ENCODE measurements at places on chromosomes 3 and 15.

DNA sequence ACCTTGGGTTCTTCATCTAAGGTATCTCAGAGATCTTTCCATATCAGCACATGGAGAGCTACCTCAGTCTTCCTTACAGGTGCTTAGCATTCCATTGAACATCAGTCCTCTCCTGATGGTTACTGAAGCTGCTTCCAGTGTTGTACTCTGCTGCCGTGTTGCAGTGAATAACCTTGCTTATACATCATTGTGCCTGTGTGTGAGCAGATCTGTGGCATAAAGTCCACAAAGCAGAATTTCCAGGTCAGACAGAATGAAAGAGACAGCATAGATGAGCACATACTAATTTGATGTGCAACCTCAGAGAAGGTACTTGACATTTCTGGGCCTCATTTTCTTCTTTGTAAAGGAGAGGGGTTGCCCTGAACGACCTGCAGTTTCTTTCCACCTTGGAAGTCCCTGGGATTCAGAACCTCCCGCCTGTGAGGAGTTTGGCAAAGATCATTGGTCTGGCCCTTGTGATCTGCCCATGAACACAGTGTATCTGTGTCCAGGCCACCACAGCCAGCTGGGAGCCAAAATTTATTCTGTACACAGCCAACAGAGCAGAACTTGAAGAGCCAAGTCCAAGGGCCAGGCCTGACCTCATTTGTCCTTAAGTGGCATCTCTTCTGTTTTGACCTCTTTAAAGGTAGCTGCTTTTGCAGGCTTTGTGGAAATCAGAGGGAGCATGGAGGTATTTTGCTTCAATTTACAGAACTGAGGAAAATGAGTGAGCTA lies 57.2 kb upstream of the SLC7A14 start:
- no peak for DNase-seq

DNA sequence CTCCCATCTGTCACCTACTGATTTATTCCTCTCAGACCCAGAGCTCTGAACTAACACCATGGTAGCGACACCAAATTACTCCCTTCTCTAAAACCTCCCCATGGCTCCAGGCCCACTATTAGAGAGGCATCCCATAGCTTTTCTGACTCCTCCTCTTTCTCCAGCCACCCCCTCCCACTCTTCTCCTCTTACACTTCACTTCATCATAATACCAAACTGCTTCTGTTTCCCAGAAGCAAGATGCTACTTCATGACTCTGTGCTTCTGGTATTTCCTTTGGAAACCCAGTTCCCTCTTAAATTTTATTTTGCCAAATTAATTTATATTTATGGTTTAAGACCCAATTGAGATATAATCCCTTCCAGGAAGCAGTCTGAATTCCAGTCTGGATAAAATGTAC lies 465.1 kb upstream of the PDZRN3 start:
- DNase-seq, result no peak

- no peak for DNase-seq
Observed at GRCh38 chr3:185059766-185060165, 93.1 kb downstream of the C3orf70 start.

GRCh38 chr3:141367038-141367730 lies 1.1 kb upstream of the ZBTB38 start:
- peak; percentile 100 for DNase-seq

- no peak for DNase-seq
Observed at GRCh38 chr3:87228316-87228715, 1.2 kb downstream of the CHMP2B start.

DNA sequence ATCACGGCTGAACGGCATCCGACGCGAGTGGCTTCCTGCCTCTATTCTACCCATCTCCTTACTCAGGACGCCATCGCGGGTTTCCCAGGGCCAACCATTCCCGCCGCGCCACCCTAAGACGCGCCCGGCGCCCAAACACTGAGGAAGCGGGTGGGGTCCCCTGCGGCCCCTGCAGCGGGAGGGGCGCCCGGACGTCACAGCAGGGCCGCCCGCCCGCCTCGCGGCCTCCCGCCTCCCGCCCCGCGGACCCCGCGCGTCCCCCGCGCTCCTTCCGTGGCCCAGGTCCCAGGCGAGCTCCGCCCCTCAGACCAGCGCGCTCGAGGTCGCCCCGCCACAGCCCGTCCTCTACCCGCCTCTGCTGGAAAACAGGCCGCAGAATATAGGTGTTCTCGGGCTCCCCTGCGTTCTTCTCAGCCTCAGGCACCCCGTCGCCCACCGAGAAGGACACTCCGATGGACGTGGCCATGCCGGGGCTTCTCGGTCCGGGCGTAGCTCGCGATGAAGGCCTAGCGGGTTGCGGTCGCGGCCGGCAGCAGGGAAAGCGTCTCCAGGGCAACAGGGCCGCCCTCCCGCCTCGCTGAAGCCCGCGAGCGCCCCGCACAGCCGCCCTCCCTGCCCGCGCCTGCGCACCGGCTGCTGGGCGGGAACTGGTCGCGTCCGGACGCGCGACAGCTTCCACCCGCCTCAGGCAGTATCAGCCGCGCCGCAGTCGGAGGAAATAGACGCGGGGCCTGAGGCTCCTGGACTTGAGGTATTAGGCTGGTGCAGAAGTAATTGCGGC lies at the start of gene DYNLT2B:
DYNLT2B (minus strand) TSS at position 554 of the 781 bp plus-strand sequence; CDS start at position 466, 88 bp downstream.
- peak; percentile 54 for DNase-seq

DNA sequence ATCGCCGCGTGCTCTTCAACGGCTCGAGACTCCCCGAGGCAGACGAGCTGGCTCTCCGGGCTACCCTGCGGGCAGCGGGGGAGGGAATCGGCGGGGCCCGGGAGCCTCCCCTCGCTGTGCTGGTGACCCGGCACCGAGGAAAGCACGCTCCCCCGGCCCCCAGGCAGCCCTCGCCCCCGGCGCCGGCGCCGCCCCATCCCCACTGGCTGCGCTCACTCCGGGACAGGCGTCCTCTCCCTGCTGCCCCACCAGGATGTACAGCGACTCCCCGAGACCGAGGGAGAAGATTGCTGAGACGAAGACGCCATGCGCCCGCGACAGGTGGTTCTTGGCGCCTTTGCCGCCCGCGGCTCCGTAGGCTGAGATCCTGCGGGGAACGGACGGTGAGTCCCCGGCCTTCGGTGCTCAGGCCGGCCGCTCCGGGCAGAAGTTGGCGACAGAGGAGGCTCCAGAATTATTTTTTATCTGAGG lies 1.7 kb downstream of the LTK start:
- no peak for DNase-seq

DNA sequence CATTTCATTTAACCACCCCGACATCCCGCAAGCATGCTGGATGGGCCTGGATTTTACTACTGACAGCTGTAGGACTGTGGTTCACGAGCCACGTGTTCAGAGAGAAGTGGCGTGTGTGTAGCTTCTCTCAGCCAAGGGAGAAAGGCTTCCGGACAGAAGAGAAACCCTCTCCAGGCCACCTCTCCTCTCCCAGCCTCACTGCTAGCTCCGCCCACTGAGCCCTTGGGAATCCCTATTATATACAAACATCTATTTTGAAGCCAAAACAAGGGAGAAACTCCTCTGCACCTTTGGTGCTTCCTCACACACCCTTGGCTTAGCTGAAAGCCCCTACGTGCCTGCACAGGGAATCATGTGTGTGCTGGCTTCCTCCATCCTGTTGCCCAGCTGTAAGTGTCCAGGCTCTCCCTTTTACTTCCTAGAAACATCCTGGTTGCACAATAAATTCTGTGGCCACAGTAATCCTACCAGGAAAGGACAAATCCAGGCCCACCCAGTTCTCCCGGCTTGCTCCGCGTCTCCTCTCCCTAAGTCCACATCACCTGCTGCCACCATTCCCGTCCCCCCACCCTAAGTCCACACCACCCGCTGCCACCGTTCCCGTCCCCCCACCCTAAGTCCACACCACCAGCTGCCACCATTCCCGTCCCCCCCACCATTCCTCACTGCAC lies 30.5 kb downstream of the PCSK6 start:
- no peak for DNase-seq

- DNase-seq, result peak; percentile 48
Observed at GRCh38 chr15:55846116-55846707, 103.3 kb upstream of the PRTG start.

DNA sequence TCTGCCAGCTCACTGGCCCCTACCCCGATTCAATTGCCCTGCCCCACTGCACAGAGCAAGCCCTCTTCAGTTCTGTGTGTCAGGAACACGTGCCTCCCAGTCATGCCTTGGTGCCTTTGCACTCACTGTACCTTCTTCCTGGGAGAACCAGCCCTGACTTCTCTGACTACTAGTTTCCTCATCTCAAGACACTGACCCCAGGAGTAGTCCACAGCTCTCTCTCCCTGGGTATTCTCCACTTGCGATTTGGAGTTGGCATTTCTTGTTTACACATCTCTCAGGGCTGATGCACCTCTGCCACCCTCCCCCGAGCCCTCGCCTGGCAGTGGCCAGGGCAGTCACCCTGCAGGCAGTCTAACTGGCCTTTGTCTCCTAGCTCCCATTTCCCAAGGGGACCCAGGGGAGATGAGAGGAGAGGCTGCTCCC lies 5.7 kb downstream of the CISH start:
- no peak for DNase-seq

GRCh38 chr15:45795440-45796069 lies 160.7 kb downstream of the SQOR start:
- DNase-seq, result peak; percentile 7

DNA sequence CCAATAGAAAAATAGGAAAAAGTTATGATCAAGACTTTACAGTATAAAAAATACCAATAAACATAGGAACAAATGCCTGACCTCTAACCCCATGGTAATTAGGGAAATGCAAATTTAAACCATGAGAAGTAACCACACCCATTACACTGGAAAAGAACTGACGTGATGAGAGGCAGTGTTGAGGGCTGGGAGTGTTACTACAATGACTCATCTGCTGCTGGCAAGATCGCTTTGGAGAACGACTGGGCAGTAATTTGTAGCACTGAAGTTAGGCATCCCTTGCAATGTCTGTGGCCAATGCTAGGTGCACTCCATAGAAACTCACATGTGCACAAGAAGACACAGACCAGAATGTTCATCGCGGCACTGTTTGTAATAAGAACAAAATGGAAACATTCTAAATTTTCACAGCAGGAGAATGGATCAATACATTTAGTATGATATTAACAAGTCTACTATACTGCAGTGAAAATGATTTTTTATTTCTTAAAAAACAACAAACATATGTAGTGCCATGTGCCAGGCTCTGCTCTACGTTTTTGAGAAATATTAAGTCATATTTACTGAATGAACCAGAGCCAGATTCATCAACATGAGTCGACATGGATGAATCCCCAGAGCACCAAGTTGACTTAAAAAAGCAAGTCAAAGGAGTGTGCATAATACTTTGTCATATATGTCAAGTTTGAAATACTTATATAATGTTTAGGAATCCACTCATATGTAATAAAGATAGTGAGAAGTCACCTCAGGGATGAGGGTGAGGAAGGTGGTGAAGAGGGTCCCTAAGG lies 37.6 kb upstream of the EPHB3 start:
- no peak for DNase-seq

DNA sequence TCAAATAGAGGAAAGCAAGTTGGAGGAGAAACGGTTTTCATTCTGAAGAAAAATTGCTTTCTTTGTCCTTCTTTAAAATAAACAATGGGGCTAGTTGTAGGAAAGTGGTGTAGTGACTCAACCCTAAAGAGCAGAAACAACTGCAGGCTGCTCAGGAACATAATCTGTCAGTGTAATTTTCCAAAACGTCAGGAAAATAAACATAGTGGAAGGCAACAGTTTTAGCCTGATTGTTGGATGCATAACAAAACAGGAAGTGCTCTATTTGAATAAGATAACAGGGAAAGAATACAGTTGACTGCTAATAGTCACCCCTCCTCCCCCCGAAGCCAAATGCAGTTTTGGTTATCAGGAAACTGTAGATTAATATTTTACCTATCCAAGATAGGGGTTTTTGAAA lies 167.6 kb downstream of the ECT2 start:
- no peak for DNase-seq

GRCh38 chr3:86990734-86991481 lies at the start of gene VGLL3:
Gene VGLL3, minus strand, starts transcription at chr3:86991149. Its CDS starts 406 bp downstream, at chr3:86990743.
- peak; percentile 67 for DNase-seq

GRCh38 chr3:112979244-112979832 lies 4.4 kb upstream of the CD200R1 start:
- DNase-seq, result peak; percentile 2

- DNase-seq, result no peak
Observed at GRCh38 chr3:31448035-31448881, 84.5 kb upstream of the STT3B start.

DNA sequence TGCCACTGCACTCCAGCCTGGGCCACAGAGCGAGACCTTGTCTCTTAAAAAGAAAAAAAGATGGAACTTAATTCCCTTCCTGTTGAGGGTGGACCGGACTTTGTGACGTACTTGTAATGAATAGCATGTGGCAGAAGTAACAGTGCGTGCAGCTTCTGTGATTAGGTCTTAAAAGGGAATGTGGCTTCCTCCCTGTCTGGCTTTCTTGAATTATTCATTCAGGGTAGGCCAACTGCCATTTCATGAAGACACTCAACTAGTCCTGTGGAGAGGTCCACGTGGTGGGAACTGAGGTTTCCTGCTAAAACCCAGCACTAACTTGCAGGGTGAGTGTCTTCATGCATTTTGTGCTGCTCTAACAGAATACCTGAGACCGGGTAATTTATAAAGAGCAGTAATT lies 98.9 kb upstream of the PIAS1 start:
- DNase-seq, result no peak

DNA sequence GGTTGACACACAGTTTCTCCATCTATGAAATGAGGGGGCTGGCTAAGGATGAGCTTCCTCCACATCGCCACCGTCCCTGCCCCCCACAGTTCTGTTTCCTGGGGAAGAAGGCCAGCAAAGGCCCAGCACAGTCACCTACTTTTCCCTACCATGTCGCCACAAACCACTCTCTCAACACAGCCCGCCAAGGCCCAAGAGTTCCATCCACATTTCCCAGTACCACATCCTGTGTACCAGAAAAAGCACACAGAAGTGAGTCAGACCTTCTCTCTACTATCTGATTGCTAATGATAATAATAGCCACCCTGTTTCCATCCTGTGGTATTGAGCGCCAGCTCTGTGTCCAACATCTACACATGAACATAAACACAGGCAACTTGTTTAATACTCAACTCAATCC lies 30.3 kb upstream of the C15orf39 start:
- DNase-seq, result peak; percentile 37

- no peak for DNase-seq
Observed at GRCh38 chr3:157157836-157158235, 2.1 kb downstream of the CCNL1 start.

DNA sequence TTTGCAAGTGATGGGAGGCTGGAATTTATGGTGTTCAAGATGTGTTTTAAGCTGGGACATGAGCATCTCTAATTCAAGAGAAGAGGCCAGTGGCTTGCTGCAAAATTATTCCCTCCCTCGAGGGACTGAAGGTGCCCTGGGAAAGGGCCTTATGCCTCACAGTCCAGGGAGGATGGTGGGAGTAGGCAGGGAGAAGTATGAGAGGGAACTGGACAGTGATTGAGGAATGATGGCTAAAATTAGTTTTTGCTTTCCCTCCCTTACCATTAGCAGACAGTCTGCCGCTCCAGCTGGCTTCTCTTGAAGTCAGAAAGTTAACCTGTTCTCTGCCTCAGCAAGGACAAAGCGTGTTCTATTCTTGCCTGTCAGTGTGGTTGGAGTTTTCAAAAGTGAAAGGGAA lies 139.8 kb upstream of the SEMA6D start:
- no peak for DNase-seq

DNA sequence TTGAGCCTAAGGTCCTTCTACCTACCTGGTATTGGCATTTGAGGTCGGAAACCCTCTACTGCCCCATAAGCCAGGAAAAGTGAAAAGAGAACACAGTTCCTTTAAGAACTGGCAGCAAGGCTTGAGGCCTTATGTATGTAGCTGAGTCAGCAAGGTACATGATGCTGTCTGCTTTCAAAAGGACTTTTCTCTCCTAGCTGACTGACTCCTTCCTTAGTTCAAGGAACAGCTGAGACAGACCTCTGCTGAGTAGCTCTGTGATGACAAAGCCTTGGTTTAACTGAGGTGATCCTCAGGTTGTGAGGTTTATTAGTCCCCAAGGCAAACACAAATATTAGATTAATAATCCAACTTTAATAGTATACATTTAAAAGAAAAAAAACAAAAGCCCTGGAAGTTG lies 45.8 kb downstream of the ADPGK start:
- DNase-seq, result no peak

Data from GM04503 (cell line).